ENCODE measurements at places on chromosomes 13 and 19. TPM values are rescaled to one million over a fixed set of nuclear protein-coding genes. Genes with fewer than 3 reads are reported as not detected.
A peak's percentile ranks its signal among the peaks of the same experiment; 100 is the strongest.

GRCh38 chr19:22532388-22533300 lies 101.5 kb upstream of the ZNF492 start:
- peaks cover 3% of the 10 kb centered on the region for H3K27me3 ChIP-seq
- DNase-seq = no peak
- H3K4me3 ChIP-seq = no peak overlapping the region
- H3K4me1 ChIP-seq = no peaks in the 10 kb centered on the region
- no peak overlapping the region for H3K27ac ChIP-seq
- peaks cover 57% of the 10 kb centered on the region for H3K36me3 ChIP-seq

PRDX2 gene
- total RNA-seq = 447 TPM

C19orf81 gene
- 22.9 TPM for total RNA-seq

GRCh38 chr13:41631296-41631965 lies 174.1 kb downstream of the RGCC start:
- H3K4me3 ChIP-seq = no peak overlapping the region
- DNase-seq = no peak
- no peaks in the 10 kb centered on the region for H3K27me3 ChIP-seq

GRCh38 chr19:4594201-4594600 lies 34.7 kb upstream of the SEMA6B start:
- H3K4me3 ChIP-seq = no peak overlapping the region
- H3K27me3 ChIP-seq = peaks cover 65% of the 10 kb centered on the region
- no peak for DNase-seq
- no peak overlapping the region for H3K27ac ChIP-seq
- no peaks in the 10 kb centered on the region for H3K36me3 ChIP-seq

GRCh38 chr19:17309965-17310461 lies 650 bp downstream of the DDA1 start:
- peaks cover 25% of the 10 kb centered on the region for H3K4me1 ChIP-seq
- no peak for DNase-seq
- H3K27ac ChIP-seq = peak overlapping the region; percentile 95

SLC25A41 gene
- 0.35 TPM for total RNA-seq

All from WTC11 (cell line).